ENCODE measurements at places on chromosomes 7 and 10.
A peak's percentile ranks its signal among the peaks of the same experiment; 100 is the strongest.

- DNase-seq = no peak
Measured at GRCh38 chr7:139532636-139533155, 9.2 kb downstream of the CLEC2L start.

- no peak for DNase-seq
Measured at GRCh38 chr10:130542761-130543160, 406.6 kb downstream of the GLRX3 start.

- peak; percentile 54 for DNase-seq
Measured at GRCh38 chr7:3146571-3147226, 103.0 kb upstream of the CARD11 start.

DNA sequence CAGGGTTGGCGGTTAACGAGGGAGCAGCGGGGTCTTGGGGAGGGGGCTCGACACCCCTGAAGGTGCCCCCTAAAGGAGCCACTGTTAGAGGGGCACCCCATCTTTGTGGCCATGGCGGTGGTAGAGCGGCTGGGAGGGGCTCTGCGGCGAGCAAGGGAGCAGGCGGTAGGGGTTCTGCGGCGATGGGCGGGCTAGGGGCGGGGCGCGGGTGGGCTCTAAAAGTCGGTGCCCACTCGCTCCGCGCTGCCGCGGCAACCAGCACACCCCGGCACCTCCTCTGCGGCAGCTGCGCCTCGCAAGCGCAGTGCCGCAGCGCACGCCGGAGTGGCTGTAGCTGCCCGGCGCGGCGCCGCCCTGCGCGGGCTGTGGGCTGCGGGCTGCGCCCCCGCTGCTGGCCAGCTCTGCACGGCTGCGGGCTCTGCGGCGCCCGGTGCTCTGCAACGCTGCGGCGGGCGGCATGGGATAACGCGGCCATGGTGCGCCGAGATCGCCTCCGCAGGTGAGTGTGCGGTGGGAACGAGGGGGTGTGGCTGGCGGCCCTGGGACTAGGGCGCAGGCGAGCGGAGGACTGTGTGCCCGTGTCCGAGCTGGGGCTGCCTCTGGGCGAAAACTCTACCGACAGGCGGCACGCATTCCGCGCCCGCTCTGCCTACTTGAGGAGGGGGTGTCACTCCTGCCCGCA lies at the start of gene MEST:
MEST (plus strand) TSS at position 245 of the 682 bp plus-strand sequence; CDS start at position 474, 229 bp downstream.
- peak; percentile 78 for DNase-seq

DNA sequence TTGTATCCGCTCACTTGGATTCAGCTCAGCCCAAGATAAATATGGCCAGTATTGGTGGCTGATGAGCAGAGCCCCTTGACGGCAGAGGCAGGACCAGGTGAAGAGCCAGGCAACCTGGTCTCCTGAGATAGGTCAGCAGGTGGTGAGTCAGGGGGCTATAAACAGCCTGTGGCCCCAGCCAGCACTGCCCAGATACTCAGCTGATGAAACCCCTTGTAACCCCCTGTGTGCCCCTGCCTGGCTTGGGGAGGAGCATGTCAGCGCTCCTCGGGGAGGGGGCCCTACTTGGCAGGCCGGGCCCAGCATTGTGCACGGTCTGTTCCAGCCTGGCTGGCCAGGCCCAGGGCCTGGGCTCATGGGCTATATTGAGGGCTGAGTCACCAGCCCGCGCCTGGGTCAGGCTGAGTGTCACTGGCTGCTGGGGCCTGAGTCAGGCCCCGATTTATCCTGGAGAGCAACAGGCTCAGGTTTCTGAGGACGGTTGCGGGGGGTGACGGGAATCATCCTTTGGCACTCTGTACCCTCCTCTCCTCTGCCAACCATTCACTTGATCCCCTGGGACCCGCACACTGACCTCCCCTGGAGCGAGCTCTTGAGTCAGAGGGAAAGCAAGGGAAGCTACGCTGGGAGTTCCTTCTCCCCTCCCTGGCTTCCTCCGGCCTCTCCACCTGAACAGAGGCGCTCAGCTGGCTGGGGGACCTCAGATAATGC lies 2.8 kb upstream of the FLNC start:
- no peak for DNase-seq

DNA sequence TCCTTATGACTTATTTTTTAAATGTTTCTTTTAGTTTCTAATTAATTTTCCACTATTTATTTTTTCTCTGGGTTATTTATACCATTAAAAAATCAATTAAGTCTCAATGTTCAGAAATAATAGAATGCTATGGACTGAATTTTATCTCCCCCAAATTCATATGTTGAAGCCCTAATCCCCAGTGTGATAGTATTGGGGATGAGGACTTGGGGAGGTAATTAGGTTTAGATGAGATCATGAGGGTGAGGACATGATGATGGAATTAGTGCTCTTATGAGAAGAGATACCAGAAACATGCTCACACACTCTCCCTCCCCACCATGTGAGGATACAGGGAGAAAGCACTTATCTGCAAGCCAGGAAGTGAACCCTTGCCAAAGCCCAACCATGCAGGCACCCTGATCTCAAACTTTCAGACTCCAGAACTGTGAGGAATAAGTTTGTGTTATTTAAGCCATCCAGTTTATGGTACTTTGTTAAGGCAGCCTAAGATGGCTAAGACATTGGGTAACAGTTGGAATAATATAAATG lies 202.6 kb downstream of the MDFIC start:
- no peak for DNase-seq

GRCh38 chr10:132465193-132465888 lies 68.3 kb downstream of the PWWP2B start:
- peak; percentile 67 for DNase-seq

DNA sequence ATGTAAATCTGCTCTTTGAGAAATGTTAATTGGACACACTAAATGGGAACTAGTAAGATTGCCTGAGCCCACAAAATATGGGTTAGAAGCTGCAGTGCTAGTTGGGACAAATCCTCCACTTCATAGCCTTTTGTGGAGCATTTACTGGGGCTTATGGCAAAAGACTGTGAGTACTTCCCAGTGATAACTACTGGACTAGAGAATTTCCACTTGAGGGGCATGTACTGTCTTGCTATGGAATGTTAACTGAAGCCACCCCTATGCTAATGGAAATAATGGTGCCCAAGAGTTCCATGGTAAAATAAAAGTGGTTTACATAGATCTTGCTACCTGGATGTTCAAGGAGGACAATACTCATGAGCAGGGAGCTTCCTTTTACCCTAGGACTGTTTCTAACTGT lies 29.3 kb downstream of the AVL9 start:
- DNase-seq = no peak

DNA sequence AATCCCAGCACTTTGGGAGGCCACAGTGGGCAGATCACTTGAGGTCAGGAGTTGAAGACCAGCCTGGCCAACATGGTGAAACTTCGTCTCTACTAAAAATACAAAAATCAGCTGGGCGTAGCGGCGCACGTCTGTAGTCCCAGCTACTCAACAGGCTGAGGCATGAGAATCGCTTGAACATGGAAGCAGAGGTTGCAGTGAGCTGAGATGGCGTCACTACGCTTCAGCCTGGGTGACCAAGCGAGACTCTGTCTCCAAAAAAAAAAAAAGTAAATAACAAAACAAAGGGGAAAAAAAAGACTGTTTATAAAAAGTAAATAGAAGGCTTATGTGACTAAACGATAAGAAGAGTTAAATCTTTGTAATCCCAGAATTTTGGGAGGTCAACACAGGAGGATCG lies 15.0 kb upstream of the DNMBP start:
- no peak for DNase-seq

DNA sequence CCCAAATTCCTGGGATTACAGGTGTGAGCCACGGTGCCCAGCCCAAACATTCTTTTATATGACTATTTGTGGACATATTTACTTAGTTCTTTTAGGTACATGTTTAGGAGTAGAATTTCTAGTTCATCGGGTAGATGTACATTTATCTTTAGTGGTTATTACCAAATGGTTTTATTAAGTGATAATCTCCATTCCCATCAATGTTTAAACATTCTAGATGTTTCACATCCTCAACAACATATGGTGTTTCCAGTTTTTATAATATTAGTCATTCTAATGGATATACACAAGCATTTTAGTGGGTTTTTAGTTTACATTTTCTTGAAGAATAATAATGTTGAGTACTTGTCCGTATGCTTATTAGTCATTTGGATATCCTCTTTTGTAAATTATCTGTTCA lies 131.7 kb downstream of the RTKN2 start:
- DNase-seq = no peak

- no peak for DNase-seq
Measured at GRCh38 chr10:123774132-123774742, 108.1 kb downstream of the GPR26 start.

DNA sequence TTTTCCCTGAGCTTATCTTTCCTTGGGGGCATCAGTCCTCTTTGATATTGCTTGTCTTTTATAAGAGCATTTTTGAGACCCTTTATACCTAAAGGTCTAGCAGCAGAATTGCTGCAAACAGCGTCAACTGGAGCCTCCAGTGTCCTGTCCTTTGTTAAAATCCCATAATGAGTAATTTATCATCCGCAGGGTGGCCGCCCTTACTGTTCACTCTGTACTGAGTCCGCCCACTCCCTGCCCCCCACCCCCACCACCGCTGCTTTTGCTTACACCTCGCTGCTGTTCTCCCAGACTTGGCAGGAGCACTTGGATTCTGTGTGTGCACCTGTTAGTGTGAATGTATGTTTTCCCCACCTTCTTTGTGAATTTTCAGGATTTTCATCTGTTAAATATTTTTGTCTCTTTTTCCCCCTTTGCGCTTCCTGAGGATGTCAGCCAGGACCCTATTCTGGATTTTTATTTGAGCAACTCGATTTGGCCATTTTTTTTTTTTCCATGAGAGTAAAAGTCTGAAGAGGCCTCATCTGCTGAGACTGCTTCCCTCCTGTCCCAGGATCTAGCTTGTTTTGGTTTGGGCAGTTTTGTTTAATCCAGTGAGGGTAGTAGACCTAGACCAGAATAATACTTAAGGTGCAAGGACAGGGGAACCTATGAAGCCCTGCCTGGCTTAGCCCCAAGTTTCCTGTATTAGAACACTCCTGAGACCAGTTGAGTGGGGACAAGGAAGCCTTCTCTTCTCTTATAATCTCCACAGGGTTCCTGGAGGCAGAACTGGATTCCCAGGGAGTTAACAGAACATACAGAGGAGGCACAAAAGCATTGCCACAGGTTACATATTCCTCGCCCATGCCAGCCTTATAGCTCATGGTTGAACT lies 8.2 kb downstream of the AGFG2 start:
- no peak for DNase-seq

GRCh38 chr7:33107136-33108066 lies 1.8 kb downstream of the RP9 start:
- DNase-seq = no peak

- DNase-seq = no peak
Measured at GRCh38 chr7:24907311-24907886, 72.6 kb downstream of the OSBPL3 start.

DNA sequence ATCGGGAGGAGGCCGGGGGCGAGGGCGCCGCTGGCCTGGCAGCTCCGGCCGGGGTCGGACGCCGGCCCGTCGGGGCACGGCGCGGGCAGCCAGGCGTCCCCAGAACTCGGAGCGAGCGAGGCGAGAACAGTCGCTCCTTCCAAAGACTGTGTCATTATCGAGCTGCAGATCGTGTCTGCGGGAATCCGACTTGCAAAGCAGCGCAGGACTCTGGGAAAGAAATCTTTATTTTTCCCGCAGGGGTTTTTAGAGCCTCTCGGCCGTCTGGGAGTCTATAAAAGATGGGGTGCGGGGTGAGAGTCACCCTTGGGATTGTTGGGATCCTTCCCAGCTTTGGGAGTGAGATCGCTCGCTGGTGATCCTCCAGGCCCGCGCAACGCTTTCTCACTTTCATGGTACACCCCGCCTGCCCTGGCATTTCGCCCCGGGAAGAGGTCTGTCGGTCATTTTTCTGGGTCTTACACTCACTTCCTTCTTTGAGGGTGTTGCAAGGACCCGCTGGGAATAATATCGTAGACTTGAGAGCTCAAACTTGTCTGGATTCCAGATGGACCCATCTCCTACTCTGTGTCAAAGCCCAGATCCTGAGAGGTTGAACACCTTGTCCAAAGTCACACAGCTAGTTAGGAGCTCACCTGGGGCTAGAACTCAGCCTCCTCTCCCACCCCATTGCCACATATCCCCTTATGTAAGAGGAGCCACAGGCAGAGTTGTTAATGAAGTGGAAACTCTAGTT lies 1.0 kb downstream of the UBTD1 start:
- DNase-seq = peak; percentile 84

GRCh38 chr7:38700116-38700515 lies 68.9 kb upstream of the AMPH start:
- no peak for DNase-seq

DNA sequence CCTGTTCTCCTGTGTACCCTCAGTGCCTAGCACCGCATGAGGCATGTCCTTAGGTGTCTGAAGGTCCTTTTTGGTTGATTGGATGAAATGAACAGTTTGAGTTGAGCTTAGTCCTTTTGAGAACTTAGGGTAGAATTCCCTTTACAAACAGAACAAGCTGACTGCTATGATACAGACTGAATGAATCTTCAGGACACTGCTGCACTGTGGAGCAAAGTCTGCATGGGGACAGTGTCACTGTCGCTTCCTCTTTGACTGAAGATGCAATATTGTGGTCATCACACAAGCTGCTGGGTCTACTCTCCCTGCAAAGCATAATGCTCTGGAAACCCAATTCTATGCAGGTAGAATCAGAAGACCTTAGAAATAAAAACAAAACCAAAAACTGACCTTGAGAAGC lies 8.6 kb upstream of the PLAU start:
- DNase-seq = no peak

DNA sequence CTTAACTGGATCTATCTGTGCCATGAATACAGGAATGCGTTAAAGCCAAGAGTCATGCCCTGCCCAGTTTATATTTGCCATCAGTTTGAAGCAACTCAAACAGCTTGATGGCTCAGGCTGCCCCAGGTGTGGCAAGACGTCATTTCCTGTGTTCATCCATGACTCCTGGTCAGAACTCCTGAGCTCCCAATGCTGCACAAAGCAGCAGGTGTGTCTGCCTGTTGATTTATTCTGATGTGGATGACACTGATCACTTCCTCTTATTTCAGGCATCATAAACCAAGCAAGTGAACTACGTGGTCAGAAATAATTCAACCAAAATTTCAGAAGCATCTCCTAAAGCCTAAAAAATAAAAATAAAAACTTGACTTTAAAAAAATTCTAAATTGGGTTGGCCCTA lies 68.5 kb downstream of the EZH2 start:
- DNase-seq = no peak

DNA sequence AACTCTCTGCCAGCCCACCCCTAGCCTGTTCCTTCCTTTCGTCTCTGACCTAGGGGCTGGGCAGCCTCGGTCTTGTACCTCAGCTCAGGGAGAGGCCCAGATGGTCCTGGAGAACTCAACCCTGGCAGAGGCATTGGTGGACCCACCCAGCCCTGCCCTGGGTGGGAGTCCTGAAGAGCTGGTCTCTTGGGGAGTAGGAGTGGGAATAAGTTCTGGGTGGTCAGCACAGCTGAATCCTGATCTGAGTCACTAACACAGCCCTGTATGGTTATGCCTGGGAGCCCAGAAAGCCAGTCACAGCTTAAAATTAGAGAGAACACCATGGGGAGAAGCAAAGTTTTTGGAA lies 84.0 kb downstream of the SORBS1 start:
- no peak for DNase-seq

DNA sequence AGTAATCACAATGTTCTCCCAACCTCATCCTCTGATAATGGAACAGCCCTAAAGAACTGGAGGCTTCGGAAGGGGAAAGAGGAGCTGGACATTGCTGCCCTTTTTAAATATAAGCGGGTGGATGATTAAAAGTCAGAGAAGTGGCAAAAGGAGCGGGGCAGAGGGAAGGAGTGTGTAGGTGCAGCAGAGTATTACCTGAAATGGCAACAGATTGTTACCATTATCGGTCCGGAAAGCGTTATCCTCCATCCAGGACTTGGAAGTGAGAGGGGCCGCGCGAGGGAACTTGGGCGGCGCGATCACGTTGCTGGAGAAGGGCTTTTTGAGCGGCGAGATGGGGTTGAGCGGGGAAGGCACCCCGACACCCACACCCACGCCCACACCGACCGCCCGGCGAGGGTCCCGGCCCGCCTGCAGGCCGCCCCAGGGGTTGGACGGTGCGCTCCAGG lies 51.7 kb downstream of the CPEB3 start:
- no peak for DNase-seq

All from spleen (tissue), 13 donors.